ENCODE measurements at places on chromosomes 3 and 15.

DNA sequence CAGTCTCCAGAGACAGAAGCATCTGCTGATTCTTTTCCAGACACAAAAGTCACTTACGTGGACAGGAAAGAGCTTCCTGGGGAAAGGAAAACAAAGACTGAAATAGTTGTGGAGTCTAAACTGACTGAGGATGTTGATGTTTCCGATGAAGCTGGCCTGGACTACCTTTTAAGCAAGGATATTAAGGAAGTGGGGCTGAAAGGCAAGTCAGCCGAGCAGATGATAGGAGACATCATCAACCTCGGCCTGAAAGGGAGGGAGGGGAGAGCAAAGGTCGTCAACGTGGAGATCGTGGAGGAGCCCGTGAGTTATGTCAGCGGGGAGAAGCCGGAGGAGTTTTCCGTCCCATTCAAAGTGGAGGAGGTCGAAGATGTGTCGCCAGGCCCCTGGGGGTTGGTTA, 25.4 kb downstream of the SYNM start:
- DNase-seq: no peak

DNA sequence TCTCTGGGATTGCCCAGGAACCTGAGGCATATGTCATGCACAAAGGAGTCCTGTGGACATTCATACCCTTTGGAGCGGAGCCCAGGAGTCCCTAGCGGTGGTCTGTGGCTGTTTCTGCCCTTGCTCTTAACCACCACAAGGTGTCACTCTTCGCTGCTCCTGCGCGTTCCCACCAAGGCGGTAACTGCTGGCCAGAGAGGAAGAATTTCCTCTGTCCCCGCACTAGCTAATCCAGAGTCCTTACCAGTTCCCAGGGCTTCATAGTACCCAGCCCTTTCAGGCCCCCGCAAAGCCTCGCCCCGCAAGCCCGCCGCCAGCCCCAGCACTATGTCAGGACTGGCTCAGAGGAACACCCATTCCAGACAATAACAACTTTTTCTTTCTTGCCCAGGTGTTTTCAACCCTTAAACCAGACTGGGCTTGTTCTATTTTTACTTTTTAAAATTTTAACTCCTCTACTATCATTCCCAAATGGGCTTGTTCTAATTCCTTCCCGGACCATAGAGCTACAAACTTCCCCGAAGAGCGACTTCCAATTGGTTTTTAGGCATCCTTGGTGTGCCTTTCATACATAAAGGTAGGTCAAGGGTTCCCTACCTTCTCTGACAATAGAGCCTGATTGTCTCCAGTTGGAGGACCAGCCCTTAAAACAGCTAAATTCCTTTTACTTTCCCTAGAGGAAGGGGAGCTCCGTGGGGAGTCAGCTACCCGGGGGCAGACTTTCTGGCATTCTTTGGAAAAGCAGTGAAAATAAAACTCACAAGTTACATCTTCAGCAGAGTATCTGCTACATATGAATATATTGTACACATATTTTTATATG, 31.8 kb upstream of the ZNF774 start:
- DNase-seq: peak; percentile 64

DNA sequence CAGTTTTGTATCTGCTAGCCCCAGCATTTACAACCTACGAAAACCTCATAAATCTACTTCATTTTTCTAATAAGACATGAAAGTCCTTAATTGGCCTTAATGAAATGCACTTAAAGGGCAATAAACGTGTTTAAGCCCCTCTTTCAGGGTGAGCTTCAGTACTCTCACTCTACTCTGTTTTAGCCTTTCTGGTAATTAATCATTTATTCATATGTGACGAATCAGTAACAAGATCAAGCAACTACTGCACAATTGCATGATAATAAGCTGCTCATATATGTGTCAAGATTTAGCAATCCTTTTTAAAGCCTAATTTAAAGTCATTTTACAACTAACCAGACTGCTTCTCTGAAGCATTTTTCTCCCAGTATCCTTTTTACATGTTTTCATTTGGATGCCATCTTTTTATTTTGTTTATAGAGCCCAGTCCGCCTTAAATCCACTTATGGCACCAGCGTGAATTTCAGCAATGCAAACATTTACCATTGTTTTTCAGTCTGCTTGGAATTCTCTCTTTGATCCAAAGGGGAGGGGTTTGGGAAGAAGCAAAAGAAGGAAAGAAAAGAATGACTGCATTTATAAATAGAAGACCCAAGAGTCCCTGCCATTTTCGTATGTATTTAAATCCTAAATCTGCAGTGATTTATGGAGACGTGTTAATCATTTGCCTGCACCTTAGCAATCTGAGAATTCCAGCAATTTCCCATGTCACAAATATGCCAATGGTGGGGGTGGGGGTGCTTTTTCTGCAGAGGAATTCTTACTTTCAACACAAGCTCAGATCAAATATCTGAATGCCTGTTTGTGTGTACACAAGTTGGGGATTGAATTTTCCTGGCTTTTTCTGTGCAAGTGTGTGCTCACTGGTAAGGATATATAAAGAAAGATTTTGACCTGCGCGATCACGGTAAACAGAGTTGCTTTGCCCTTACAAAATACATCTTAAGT, 230.8 kb upstream of the TBC1D5 start:
- DNase-seq: no peak

GRCh38 chr15:65856821-65857455, 12.4 kb upstream of the RAB11A start:
- DNase-seq: peak; percentile 82

GRCh38 chr3:23629181-23629894, 176.4 kb upstream of the UBE2E1 start:
- no peak for DNase-seq

- no peak for DNase-seq
Observed at GRCh38 chr3:104360038-104360437, 1006.7 kb upstream of the ALCAM start.

Measured in activated naive CD8-positive, alpha-beta T cell treated with anti-CD3 and anti-CD28 coated beads, Interleukin-2, amount 50 U/mL, for 24 hours (primary cell).